T-cell (primary cell): ENCODE measurements at places on chromosomes 12 and 14.
A peak's percentile ranks its signal among the peaks of the same experiment; 100 is the strongest.

DNA sequence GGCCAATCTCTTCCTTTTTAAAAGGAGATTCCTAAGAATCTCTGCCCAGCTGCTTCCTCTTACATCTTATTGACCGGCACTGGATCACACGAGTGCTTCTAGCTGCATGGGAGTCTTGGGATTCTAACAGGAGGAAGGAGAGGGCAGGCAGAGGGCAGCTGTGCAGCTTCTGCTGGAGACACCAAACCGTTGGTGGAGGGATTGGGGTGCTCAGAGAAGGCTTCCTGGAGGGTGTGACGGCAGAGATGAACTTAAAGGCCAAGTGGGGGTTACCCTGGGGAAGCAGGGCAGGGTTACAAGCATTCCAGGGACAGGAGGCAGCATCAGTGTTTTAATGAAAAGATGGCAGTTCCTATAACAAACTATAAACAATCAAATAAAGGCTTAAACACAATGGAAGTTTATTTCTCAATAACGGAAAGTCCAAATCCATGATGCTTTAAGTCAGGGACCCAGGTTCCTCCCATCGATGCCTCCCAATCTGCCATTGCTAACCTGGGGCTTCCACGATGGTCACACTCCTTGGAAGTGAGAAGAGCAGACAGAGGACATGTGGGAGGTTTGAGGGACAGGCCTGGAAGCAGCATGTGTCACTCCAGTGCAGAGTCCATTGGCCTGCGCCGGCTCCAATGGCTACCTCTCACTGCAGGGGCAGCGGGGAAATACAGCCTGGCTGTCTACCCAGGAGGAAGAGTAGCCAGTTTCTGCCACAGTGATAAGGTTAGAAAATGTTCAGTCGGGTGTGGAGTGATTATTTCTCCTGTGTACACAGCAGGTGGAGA lies 53.1 kb upstream of the DDX11 start:
- no peak overlapping the region for H3K27ac ChIP-seq
- H3K27me3 ChIP-seq, result no peaks in the 10 kb centered on the region
- H3K4me1 ChIP-seq, result no peaks in the 10 kb centered on the region
- DNase-seq, result no peak
- H3K4me3 ChIP-seq, result no peak overlapping the region
- no peaks in the 10 kb centered on the region for H3K36me3 ChIP-seq

GRCh38 chr12:95114766-95115405 lies 41.5 kb upstream of the NR2C1 start:
- no peaks in the 10 kb centered on the region for H3K27me3 ChIP-seq
- no peaks in the 10 kb centered on the region for H3K4me1 ChIP-seq
- H3K4me3 ChIP-seq, result no peak overlapping the region
- H3K27ac ChIP-seq, result no peak overlapping the region

DNA sequence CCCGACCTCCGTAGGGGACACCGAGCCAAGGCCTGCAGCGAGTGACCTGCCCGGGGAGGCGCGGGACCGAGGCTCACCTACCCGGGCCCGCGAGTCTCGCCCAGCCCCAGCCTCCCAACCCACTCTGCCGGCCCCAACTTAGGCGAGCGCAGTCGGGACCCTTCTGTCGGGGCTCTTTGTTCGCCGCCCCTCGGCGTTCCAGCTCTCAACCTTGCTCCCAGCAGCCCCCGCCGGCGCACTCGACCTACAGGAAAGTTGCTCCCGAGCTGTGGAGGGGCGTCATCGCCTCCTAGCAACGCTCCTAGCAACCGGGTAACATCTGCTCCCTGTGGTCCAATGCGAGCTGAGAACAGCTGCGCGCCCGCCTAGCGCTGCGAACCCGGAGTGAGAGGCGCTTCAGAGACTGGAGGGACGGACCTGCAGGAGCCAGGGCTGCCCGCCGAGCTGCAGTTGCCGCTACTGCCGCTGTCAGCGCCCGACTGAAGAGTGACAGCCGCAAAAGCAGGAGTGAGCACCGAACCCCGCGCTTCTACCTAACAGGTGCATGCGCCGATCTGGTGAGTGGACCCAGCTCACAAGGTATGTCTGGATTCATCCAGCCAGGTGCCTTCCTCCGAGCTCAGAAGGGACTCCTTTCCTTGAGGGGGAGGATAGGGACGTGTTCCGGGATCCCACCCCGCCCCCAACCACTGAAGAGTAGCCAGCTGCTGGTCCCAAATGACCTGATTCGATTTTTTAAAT lies 355.0 kb downstream of the SNAPC1 start:
- H3K4me3 ChIP-seq, result peak overlapping the region; percentile 80
- H3K27me3 ChIP-seq, result peaks cover 19% of the 10 kb centered on the region
- peaks cover 3% of the 10 kb centered on the region for H3K4me1 ChIP-seq
- no peaks in the 10 kb centered on the region for H3K36me3 ChIP-seq
- peak; percentile 64 for DNase-seq

DNA sequence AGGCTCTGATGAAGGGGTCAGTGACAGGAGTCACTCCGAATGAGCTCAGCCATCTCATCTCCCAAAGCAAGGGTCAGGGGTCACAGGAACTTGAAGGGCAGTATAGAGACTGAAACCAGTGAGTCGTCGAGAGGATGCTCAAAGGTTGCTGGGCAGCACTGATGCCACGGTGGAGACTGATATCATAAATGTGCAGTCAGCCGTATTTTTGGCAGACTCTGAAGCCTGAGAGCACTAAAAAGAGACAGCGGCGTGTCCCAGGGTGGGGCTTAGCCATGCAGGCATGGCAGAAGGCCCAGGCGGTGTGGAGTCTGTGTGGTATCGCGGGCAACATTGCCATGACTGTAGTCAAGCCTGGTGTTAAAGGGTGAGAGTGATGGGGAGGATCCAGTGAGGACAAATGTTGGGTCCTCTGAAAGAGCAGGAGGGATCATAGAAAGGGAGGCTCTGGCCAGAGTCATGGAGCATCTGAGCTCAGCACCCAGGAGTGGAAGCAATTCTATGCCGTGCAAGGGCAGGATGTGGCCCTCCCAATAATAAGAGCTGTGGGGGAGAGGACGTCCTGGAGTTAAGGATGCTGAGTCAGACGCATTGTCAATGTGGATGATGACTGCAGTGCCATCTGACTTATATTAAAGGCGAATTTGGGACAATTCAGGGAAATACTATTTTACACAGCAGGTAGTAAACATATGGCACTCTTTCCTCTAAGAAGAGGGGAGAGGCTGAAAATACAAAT lies 241.2 kb upstream of the FKBP4 start:
- no peak overlapping the region for H3K27ac ChIP-seq
- no peaks in the 10 kb centered on the region for H3K36me3 ChIP-seq
- H3K4me3 ChIP-seq, result no peak overlapping the region
- H3K27me3 ChIP-seq, result no peaks in the 10 kb centered on the region
- H3K4me1 ChIP-seq, result no peaks in the 10 kb centered on the region

DNA sequence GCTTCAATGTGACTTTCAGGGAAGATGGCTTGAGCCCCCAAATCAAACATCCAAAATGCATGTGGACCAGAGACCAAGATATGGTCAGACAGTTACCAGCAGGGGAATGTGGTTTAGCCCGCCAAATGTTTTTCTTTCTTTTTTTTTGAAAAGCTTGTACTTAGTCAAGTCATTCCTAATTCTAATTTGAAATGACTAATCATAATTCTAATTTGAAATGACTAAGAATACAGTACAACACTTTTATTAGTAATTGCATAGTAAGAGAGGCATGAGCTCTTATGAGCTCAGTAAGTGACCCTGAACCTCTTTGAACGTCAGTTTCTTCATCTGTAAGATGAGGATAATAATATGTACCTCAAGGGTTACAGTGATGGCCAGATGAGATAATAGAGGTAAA lies 72.4 kb downstream of the HECTD4 start:
- H3K4me3 ChIP-seq, result no peak overlapping the region
- peaks cover 7% of the 10 kb centered on the region for H3K36me3 ChIP-seq
- no peak for DNase-seq
- H3K4me1 ChIP-seq, result no peaks in the 10 kb centered on the region
- H3K27me3 ChIP-seq, result no peaks in the 10 kb centered on the region

- H3K27me3 ChIP-seq, result no peaks in the 10 kb centered on the region
- H3K4me1 ChIP-seq, result no peaks in the 10 kb centered on the region
- DNase-seq, result no peak
- no peak overlapping the region for H3K4me3 ChIP-seq
- H3K36me3 ChIP-seq, result peaks cover 3% of the 10 kb centered on the region
These were observed 56.7 kb downstream of the BTBD7 start for GRCh38 chr14:93276031-93276716.

GRCh38 chr14:60300019-60300418 lies 51.0 kb downstream of the PPM1A start:
- no peaks in the 10 kb centered on the region for H3K27me3 ChIP-seq
- no peaks in the 10 kb centered on the region for H3K4me1 ChIP-seq
- H3K27ac ChIP-seq, result no peak overlapping the region
- DNase-seq, result no peak
- no peaks in the 10 kb centered on the region for H3K36me3 ChIP-seq
- H3K4me3 ChIP-seq, result no peak overlapping the region
